Amygdala (tissue), 56 donors: ENCODE measurements at places on chromosomes 4 and X.

DNA sequence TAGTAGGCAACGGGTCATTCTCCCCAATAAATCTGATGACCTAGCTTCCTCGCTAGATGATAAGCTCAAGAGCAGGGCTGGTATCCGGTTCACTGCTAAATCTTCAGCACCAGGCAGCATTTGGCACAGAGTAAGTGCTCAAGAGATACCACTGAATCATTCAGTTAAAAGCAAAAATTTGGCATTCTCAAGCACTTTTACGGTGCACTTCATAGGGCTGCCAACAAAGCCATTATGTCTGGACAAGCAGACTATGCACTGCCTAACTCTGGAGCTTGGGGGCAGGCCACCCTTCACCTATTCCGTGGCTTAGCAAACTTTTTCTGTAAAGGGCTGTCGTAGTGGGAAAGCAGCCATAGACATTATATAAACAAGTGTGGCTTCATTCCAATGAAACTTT, 23.8 kb upstream of the CXorf38 start:
- DNase-seq, result no peak

- DNase-seq, result no peak
Measured at GRCh38 chr4:83150653-83151330, 36.3 kb upstream of the PLAC8 start.

DNA sequence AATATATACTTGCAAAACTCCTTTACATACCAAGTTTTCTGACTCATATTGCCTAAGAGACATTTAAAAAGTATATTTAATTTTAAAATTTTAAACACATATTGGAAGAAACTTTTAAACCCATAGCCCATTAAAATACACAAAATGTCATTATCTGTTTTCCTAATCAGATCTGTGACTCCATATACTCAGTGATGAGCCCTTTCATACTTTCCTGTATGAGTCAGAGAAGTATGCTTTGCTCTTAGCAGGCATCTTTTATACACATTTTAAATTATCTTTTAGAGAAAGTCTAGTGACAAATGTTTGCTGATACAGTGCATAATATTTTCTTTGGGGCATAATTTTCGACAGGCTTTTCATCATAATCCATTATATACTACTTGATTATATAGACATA, 26.4 kb downstream of the SPIN3 start:
- no peak for DNase-seq

- no peak for DNase-seq
Measured at GRCh38 chrX:133555782-133556458, 140.6 kb upstream of the GPC4 start.

- no peak for DNase-seq
Measured at GRCh38 chrX:15214588-15214987, 55.3 kb downstream of the ASB9 start.

GRCh38 chrX:42770566-42770965, 7.4 kb downstream of the PPP1R2C start:
- no peak for DNase-seq

- no peak for DNase-seq
Measured at GRCh38 chr4:8732681-8733243, 138.9 kb downstream of the HMX1 start.

DNA sequence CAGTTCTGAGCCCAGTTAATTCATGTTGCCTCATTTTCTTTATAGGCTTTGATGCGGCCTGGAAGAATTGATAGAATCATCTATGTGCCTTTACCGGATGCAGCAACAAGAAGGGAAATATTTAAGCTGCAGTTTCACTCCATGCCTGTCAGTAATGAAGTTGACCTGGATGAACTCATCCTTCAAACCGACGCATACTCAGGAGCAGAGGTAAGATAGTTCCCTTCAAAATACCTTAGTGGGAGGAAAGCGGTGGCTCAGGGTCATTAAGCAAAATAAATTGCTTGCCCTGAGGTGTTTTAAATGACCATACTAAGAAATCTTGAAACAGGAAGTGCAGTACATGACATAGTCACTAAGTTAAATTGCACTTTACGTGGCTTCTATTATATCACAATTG, 140.6 kb upstream of the SPRY1 start:
- no peak for DNase-seq

- no peak for DNase-seq
Measured at GRCh38 chr4:159162576-159162975, 59.7 kb downstream of the RAPGEF2 start.

GRCh38 chr4:152039023-152039481, 278.2 kb upstream of the GATB start:
- no peak for DNase-seq

GRCh38 chr4:80069837-80070731, 2.9 kb downstream of the ANTXR2 start:
- DNase-seq, result no peak

- DNase-seq, result no peak
Measured at GRCh38 chrX:149504226-149504914, 736 bp downstream of the IDS start.

DNA sequence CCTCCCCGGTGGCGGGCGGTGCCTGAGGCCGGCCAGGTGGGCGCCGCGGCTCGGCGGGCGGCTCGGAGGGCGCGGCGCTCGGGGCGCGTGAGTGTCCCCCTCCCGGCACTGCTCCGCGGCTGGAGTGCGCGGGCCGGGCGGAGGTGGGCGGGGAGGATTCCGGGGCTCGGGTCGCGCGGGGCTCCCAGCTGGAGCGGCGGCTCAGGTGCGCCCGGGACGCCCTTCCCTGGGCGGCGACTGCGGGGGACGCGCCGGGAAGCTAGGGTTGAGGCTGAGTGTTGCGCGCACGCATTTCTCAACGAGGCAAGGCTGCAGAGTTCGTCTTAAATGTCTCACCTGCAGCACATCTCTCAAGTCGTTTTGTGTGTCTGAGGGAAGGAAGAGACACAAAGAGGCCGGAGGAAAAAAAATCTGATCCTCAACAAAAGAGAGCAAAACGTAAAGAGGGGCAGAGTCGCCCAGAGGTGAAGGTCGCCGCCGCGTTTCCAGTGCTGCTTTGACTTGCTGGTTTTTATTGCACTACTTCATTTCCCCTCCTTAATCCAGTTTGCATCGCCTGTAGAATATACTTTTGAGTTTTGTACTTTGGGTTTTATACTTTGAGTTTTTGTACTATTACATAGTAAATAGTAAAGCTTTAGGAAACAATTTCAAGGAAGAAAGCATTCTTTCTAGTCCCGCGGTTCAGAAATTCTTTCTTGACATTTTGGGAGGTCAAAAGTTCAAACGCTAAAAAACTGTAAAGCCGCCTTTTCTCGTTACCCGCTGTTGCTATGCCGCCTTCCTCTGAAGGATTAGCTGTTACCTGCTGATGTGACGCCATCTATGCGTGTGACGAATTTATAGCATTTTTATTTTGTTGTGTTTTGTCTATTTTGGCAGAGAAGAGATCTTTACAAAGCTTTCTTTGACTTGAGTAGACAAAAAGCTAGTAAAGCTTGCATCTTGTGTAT, 106.5 kb upstream of the STOX2 start:
- no peak for DNase-seq

- DNase-seq, result no peak
Measured at GRCh38 chr4:8117278-8117682, 41.3 kb downstream of the ABLIM2 start.

- DNase-seq, result no peak
Measured at GRCh38 chr4:16021804-16022560, 59.0 kb upstream of the FGFBP2 start.

- no peak for DNase-seq
Measured at GRCh38 chr4:163991298-163991865, 496.9 kb downstream of the TMA16 start.

DNA sequence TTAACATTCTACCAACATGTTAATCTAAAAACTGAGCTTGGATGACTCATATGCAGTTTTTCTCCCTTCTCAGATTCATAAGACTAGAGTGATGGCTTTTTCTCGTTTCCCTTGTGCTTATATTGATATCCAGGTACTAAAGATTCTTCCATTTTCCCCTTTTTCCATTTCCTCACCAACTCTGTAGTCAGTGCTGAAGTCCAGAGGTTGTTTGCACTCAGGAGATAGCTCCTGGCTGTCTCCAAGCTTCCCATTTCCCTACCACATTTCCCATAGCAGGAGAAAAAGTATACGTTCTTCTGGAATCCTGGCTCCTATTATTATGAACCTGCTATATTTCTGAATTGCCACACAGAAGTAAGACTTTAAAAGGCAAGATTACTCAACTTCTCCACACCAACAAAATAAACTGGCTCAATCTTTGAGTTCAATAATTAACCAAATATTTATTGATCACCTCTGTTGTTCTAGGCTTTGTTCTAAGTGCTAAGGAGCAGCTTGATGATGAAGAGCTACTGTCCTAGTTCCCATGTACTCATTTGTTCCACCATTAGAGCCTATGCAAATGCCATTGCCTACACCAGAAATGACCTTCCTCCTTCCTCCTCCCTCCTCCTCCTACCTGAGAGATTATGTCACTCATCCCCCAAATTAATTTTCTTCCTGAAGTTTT, 454.4 kb upstream of the RPS6KA3 start:
- DNase-seq, result no peak

GRCh38 chrX:12693754-12694153, 97.5 kb upstream of the PRPS2 start:
- no peak for DNase-seq

- DNase-seq, result no peak
Measured at GRCh38 chr4:78242071-78242470, 184.9 kb downstream of the FRAS1 start.

DNA sequence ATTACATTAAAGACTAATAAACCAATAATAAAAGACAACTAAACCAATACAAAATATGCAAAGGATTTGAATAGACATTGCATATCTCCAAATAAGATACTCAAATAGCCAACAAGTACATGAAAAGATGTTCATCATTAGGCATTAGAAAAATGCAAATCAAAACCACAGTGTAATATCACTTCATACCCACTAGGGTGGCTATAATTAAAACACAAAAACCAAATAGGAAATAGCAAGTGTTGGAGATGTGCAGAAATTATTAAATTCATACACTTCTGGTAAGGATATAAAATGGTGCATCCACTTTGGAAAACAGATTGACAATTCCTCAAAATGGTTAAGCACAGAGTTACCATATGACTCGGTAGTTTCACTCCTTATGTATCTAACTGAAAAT, 860.8 kb upstream of the DIAPH2 start:
- DNase-seq, result no peak

DNA sequence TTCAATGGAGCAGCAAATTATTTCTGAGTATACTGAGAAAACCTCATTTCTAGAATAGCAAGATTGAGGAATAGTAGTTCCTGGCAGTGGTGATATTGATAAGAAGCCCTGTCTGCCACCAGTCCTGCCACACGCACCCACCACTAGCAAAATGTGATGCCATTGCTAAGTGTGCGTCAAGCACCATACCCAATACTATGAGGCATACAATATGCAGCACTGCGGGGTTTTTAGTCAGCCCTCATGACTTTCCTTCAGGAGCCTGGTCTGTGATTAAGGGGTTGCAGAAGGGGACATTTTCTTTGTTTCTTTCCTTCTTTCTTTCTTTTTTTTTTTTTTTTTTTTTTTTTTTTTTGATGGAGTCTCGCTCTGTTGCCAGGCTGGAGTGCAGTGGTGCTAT, 128.7 kb upstream of the USP38 start:
- no peak for DNase-seq

DNA sequence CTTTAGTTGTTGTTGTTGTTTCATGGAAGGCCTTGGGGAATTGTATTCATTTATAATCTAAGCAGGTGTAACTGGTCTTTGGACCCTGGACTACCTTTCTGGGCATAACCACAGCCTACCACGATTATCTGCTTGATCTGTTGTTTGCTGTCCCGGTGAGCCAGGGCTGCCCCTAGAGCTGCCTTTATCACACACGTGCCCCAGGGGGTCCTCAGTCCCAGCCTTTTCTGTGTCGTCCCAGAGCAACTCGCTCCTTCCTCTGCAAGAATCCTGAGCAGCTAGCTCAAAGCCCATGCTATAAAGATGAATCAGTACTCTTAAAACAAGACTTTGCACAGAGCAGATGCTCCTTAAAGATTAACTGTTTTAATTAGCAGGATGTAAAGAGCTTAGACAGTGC, 273.2 kb downstream of the EVC2 start:
- no peak for DNase-seq

GRCh38 chr4:57265831-57266582, 155.8 kb upstream of the IGFBP7 start:
- DNase-seq, result no peak

- no peak for DNase-seq
Measured at GRCh38 chr4:173159791-173160190, 8.8 kb upstream of the GALNT7 start.

DNA sequence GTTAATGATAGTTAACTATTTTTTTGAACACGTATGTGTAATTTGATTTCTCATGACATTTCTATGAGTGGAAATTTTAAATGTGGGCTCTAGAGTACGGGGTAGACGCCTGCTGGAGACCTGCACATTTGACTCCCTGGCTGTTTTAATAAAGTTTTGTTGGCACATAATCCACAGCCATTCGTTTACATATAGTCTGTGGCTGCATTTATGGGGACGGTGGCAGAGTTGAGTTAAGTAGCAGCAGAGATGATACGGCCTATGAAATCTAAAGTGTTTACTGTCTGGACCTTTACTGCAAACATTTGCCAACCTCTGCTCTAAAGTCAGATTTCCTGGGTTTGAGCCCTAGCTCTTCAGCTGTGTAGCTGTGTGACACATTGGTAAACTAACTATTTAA, 118.8 kb downstream of the CHRNA9 start:
- no peak for DNase-seq

DNA sequence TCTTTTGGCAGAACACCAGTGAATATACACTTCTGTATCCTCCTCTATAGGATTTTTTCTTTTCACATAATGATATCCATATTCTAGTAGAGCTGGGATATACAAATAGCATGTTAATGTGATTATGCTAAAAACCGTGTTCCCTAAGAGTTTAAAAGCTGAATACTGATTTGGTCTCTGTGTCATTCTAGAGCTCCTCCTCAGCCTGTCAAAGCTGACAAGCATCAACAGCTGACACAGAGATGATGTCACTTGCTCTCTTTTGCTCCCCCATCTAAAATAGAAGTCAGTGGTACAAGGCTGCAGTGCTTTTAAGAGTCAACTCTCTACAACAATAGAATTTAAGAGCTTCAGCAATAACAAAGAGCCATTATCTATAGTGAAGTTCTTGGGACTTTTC, 17.1 kb upstream of the HERC3 start:
- DNase-seq, result no peak

GRCh38 chr4:138659812-138660316, 355.7 kb upstream of the NOCT start:
- DNase-seq, result no peak
